ENCODE measurements at places on chromosomes 6 and 20. TPM values are rescaled to one million over a fixed set of nuclear protein-coding genes. Genes with fewer than 3 reads are reported as not detected.
A peak's percentile ranks its signal among the peaks of the same experiment; 100 is the strongest.

DNA sequence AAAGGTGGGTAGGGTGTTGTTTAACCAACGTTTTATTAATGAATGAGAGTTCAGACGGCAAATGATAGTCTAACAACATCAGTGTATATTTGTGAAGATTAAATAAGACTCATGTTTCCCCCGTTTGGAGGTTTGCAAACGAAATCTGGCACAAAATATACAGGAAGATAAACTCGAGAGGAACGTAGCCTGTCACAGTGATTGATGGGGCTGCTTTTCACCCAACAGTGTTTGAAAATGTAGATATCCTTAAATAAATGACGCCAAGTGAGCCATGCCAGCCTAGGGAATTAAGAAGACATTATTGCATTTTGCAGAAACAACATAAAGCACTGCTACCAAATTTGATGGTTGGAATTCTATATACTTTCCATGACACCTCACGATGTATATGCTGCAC lies 696.5 kb upstream of the FLRT3 start:
- no peak for DNase-seq

Gene IDH3B
- total RNA-seq: 140 TPM

- no peak for DNase-seq
Measured at GRCh38 chr20:9276966-9277468, 208.1 kb downstream of the PLCB4 start.

GRCh38 chr20:61230166-61230565 lies 21.9 kb upstream of the CDH4 start:
- DNase-seq: no peak

- DNase-seq: no peak
Measured at GRCh38 chr20:8401556-8401955, 269.5 kb downstream of the PLCB1 start.

DNA sequence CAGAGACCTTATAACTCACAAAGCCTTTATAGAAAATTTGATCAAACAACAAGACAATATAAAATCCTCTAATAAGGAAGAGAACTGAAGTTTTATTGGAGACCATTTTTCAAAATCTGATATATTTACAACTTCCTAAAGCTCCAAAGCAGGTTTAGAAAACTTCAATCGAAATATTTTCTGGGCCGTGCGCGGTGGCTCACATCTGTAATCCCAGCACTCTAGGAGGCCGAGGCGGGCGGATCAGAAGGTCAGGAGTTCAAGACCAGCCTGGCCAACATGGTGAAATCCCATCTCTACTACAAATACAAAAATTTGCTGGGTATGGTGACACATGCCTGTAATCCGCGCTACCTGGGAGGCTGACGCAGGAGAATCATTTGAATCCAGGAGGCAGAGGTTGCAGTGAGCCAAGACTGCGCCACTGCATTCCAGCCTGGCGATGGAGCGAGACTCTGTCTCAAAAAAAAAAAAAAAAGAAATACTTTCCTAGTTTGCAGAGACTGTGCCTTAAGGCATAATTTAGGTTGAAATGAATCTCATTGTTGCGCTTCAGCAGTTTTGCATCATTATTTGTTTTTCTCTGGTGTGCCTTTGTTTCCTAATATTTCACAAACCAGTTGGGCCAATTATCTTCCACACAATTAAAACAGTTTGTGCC lies 60.6 kb upstream of the ASIP start:
- peak; percentile 39 for DNase-seq

Gene CCR6
- total RNA-seq: not detected

DNA sequence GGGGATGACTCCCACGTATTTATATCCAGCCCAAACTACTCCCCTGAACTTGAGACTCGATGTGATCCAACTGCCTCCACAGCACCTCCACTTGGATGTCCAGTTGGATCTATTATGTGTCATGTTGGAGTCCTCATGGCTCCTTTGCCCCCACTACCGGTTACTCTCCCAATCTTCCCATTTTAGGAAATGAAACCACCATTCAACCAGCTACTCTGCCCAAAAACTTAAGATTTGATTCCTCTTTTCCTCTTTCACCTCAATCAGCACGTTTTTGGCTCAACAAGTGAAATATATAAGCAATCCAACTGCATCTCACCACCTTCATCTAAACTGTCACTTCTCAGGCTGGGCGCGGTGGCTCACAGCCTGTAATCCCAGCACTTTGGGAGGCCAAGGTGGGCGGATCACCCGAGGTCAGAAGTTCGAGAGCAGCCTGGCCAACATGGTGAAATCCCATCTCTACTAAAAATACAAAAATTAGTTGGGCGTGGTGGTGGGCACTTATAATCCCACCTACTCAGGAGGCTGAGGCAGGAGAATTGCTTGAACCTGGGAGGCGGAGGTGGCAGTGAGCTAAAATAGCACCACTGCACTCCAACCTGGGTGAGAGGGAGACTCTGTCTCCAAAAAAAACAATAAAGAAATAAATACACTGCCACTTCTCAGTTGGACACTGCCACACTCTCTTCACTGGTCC lies 3.4 kb downstream of the AHCY start:
- no peak for DNase-seq

- no peak for DNase-seq
Measured at GRCh38 chr6:18185624-18186023, 30.4 kb downstream of the KDM1B start.

Gene EPPIN
- total RNA-seq: 4.2 TPM

- DNase-seq: no peak
Measured at GRCh38 chr6:130467146-130468050, 101.6 kb downstream of the TMEM200A start.

Gene PROKR2
- total RNA-seq: not detected

GRCh38 chr6:55818482-55818881 lies 56.9 kb downstream of the BMP5 start:
- no peak for DNase-seq

Gene HLA-DRB5
- total RNA-seq: 1.6 TPM

Data from thyroid gland (tissue), 4 donors.